ENCODE measurements at places on chromosomes 5 and 9.

DNA sequence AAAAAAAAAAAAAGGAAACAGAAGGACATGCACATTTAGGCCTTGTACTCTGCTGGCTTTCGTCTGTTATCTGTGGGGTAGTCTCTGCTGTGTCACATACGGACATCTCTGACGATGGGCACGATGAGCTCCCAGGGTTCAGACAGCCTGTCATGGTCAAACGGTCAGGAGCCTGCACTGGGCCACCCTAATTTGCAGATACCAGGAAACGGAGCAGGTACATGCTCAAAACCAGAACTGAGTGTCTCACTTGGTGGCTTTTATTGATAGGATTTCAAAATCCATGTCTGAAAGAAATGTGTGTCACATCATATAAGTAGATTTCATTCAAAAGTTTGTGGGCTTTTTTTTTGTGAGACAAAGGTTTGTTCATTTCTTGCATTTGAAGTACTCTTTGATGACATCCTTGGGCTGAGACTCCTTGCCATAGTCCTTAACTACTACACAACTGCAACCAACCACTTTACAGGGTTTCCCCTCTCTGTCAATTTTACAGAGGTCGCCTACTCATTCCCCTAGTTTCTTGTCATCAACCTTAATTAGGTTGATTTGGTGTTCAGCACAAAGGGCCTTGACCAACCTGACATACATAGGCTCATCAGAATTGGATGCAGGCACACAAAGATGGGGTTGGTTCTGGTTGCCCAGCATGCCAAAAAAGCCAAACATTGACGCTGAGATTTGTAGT lies 9.0 kb downstream of the CKMT2 start:
- no peak for DNase-seq

- no peak for DNase-seq
Measured at GRCh38 chr9:123234853-123235252, 33.5 kb downstream of the STRBP start.

DNA sequence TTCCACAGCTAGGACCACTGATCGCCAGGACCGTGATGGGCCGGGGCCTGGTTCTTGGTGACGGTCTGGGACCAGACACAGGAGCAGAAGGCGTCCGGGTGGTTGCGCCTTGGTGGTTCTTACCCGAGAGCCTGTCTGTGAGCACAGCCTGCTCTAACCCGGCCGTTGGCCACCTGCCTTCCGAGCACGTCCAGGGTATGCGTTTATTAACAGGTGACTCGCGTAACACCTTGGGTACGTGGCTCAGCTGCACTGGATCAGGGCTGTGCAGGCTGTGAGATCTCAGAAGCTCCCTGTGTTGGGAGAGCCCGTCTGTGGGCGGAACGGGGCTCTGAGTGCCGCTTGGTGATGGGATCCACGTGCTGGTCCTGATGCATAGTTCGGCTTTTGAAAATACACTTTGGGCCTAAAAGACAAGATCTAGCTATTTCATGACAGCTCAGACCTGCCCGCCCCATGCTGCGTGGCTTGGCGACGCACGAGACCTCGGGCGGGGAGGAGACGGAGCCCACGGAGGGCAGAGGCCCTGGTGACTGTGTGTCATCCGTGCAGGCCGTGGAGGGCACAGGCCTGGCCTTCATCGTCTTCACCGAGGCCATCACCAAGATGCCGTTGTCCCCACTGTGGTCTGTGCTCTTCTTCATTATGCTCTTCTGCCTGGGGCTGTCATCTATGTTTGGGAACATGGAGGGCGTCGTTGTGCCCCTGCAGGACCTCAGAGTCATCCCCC lies 6.7 kb upstream of the SLC6A18 start:
- no peak for DNase-seq

DNA sequence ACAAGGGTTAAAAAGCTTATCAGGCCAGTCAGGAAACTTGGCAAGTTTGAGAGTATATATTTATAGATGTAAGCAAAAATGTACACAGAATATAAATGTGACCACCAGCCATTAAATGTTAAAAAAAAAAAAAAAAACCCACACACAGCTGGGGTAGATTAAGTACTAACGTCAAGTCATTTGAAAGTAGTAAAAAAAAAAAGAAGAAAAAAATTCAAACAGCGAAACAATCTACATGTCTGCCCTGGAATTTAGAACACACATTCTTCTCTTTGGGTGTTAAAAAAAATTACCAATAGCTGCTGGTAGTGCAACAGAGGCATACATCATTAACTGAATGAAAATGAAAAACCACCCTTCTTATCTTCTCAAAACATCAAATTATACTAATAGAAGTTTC lies 269.7 kb downstream of the MLLT3 start:
- DNase-seq, result peak; percentile 75

DNA sequence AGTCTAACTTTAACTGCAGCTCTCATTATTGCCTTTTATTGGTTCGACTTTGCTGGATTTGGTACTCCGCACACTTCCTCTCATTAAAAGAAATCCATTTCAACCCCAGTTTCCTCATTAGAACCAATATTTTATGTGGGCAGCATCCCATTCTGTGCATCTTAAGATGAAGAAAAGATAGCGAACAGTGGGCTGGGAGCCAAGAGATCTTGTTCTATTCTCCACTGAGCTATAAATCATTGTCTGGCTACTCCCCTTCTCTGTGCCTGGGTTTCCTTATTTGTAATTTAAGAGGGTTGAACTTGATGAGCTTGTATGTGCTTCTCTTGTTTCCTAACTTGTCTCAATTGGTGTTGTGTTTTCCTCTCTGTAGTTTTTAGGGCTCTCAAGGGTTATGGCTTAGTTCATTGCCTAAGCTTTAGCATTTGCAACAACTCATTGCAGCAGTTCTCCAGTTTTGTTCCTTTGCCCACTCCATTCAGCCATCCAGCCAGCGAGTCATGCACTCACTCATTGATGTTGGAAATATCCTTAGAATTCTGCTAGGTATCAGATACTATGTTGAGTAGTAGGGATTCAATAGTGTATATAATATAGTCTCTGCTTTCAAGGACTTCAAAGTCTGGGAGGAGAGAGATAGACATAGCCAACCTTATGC lies 273.3 kb upstream of the TNC start:
- no peak for DNase-seq

- DNase-seq, result no peak
Measured at GRCh38 chr9:136760424-136760823, 2.4 kb upstream of the LCN8 start.

- DNase-seq, result no peak
Measured at GRCh38 chr9:80156756-80157472, 585.1 kb downstream of the TLE4 start.

GRCh38 chr9:90741036-90741435 lies 60.6 kb upstream of the SYK start:
- no peak for DNase-seq

- DNase-seq, result peak; percentile 71
Measured at GRCh38 chr9:132006677-132007370, 72.8 kb downstream of the MED27 start.

DNA sequence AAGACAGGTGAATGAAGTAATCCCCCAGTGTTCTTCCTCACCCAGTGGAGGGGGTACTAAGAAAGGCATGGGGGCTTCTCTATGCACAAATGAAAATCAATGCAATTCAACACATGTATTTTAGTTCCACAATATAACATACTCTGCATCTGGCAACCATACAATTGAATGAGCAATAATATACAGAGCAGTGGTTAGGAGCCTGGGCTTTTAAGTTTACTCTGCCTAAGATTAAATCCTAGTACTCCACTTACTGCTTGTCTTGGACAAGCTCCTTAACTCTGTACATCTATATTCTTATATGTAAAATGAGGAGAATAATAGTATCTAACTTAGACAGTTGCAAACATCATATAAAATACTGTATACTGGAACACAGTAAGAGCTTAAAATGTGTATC lies 195.4 kb upstream of the TRIM32 start:
- DNase-seq, result peak; percentile 60

- DNase-seq, result no peak
Measured at GRCh38 chr5:76388236-76388635, 14.8 kb upstream of the IQGAP2 start.

DNA sequence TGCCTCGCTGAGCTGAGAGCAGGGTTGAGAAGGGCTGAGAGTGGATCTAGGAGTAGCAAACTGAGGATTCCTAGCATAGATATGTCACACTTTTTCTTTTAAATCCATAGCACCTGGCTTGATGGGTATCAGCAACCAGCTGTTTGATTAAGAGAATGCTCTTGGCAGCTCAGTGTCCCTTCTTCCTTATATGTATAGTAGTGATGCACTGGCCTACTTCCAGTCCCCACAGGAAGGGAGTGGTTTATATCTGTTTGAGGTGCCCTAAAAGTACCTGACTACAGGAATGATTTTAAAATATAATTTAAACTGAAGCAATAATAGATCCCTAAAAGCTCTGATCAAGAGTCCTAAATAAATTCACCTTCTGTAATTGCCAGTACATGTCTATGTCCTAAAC lies 546.8 kb upstream of the ZNF608 start:
- DNase-seq, result no peak

DNA sequence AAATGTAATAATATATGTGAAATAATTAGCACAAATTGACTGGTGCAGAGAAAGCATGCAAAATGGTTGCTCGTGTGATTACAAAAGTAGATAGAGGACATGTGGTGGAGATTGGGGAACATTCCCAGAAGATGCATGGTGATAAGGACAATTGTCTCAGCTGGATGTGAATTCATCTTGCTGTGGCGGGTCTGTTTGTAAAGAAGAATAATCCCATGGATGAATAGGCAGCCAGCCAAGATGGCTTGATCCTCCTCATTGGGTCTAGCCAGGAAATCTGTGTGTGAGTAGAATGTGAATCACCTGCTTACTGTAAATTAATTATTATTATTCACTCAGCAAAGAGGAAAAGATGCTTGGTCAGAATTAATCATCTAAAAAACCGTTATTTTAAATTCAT lies 12.6 kb upstream of the DPYSL3 start:
- DNase-seq, result peak; percentile 67

DNA sequence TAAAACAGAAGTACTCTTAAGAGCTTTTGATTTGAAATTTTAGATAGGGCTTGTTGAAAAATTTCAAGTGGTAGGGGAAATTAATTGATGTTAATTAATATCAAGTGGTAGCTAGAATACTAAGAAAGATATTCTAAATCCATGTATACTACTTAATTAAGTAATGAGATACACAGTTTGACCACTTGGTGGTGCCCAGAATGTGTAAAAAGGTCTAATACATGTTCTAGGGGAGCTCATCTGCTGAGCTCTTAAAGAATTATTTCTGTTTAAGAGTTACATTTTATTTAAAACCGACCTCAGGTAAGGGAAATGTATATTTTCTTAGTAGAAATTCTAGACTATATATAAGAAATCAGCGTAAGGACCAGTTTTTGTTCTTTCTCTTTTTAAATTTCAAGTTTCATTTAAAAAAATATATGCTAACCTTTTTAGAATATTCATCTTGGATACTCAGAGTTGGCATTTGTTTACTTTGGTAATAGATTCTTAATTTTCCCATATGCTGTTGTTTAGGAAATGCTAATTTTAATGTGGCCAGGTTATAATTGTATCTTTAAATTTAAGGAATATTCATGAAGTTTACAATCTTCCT lies 61.5 kb downstream of the LNPEP start:
- peak; percentile 55 for DNase-seq

DNA sequence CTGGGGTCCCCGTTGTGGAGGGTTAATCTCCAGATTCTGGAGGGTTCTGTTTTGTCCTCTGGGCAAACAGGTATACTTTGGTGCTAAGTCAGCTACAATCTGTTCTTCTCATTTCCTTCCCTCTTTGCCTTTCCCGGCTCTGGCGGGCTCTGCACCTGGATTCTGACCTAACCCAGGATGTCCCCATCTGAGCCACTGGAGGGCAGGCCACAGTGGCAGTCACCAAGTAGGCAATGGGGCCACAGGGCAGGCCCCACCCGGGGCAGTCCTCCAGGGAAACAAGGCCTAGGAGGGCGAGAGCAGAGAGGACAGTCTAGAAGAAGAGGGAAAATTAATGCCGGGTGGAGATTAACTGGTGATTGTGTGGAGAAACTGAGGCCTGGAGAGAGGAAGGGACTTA lies 40.4 kb upstream of the HRH2 start:
- no peak for DNase-seq

DNA sequence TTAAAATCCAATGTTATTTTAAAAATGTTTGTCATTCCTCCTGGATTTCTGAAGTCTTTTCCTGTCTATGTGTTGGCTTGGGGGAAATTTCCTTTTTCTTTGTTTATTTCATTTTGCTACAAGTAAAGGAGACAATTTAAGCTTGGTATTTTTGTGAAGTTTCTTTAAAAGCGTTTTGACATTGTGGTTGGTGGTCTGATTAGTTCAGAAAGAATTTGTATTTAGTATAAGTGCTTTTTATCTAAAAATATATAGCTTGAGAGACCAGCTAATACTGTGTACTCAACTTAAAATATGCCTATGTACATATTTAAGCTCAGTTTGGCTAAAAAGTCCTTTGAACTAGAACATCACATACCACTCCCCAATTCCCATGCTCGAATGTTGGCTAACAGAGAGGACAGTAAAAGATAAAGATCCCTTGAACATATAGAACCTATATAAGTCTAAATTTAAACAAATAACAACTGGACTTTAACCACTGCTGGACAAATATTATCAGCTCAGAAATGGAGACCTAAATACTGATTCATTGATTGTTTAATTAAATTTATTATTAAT lies 237.6 kb downstream of the TLE4 start:
- DNase-seq, result peak; percentile 6

- DNase-seq, result no peak
Measured at GRCh38 chr9:87783180-87783579, 57.3 kb downstream of the CTSL start.

DNA sequence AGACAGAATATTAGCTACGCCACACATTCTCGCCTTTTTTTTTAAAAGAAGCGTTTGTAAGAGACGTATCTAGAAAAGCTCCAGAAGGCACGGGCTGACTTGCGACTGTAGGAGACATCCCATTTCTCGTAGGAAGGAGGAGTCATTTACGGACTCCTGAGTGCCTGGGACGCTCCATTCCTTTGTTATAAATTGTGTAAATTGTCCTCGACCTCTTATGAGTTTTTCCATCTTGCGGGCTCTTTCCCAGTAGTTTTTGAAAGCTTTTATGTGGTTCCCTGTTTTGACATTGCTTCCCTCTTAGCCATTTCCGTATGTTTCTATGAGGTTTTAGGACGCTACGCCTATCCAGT lies 1.0 kb downstream of the RABL6 start:
- DNase-seq, result no peak

DNA sequence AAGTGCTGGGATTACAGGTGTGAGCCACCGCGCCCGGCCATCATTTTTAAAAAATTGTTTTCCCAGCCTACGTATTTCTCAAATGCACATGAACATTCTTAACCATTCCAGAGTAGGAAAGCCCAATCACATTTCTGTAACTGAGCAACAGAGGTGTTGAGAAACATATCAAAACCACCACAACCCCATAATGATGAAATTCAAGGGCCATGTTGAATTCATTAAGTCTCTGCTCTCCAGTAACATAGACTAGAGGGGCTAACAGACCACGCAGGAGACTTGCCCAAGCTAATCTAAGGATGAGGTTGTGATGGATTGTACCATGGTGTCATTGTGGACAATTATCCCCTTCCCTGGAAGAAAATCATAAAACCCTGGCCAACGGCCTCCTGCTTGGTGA lies 52.9 kb downstream of the MYO10 start:
- peak; percentile 56 for DNase-seq

DNA sequence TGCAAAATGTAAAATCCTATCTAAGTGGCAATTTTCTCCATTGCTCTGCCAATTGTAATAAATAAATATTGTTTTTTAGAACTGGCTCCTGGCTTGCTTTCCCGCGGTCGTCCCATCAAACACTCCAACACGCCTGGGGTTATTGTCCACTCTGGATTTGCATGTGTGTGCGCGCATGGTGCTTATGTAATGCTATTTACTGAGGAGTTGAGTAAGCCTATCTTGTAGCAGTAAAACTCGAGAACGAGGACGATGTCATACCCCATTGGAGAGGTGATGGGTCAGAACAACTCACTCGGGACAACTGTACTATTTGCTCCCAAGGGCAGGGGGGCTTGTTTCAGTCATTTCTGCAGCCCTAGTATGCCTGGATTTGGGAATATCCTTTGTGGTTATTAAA lies 220.9 kb downstream of the PAX5 start:
- no peak for DNase-seq

All from fibroblast of skin of abdomen (primary cell).